ENCODE measurements at places on chromosomes 3 and 15.
A peak's percentile ranks its signal among the peaks of the same experiment; 100 is the strongest.

- DNase-seq, result no peak
Measured at GRCh38 chr3:69442771-69443311, 57.0 kb upstream of the FRMD4B start.

- no peak for DNase-seq
Measured at GRCh38 chr15:51279391-51279790, 59.0 kb downstream of the CYP19A1 start.

GRCh38 chr3:106908181-106908938 is 468.9 kb upstream of the CCDC54 start:
- DNase-seq, result no peak

- no peak for DNase-seq
Measured at GRCh38 chr3:169453256-169454059, 210.1 kb downstream of the MECOM start.

- no peak for DNase-seq
Measured at GRCh38 chr3:45599424-45599886, 4.9 kb downstream of the LIMD1 start.

- no peak for DNase-seq
Measured at GRCh38 chr3:194139071-194139813, 3.3 kb downstream of the HES1 start.

- DNase-seq, result no peak
Measured at GRCh38 chr3:16741890-16742289, 136.7 kb upstream of the DAZL start.

DNA sequence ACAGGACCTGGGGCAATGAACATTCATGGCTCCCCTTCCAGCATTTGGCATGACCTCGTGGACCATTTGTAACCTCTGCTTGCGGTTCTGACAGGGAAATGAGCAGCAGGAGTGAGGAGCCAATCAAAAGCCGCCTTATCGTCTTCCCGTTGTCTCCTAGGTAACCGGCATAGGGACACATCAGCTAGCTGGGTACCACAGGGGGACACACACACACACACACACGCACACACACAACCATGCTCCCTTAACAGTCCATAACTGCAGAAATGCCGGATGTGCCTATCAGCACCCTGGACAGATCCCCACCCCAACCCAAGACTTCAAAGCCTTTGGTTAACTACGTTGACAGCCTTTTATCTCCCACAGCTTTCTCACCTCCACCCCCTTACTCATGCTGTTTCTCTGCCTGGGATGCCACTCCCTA is 53.4 kb upstream of the CCDC174 start:
- no peak for DNase-seq

DNA sequence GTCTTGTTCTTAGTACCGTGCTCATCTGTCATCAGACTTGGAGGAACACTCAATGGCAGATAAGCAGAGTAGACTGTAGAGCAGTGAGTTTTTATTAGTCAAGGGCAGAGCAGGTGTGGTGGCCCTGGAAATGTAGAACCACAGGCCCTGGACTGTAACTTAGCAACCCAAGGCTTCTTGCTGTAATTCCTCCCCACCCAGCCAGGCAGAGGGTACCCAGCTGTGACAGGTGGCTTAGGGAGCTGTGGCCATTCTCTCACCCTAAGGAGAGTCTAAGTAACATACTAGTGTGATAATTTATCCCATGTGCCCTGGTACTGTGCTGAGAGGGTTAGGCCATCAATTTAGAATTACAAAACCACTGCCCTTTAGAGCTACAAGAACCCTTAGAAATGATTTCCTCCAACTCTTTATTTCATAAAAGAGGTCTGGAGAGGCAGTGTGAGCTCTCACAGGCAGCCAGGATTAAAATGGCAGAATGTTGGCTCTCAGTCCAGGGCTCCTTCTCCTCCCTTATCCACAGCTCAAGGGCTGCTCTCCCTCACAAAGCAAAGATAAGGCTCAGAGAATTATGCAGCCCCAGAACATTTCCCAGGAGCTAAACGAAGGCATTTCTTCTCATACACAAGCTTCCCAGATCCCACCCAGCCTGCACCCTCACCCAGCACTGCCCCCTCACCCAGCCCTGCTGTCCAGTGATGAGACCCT is 3.0 kb downstream of the POMGNT2 start:
- DNase-seq, result no peak

- no peak for DNase-seq
Measured at GRCh38 chr3:69735893-69736292, 3.4 kb upstream of the MITF start.

- DNase-seq, result no peak
Measured at GRCh38 chr3:126300761-126301481, 56.3 kb downstream of the KLF15 start.

GRCh38 chr3:43865887-43866528 is 175.3 kb downstream of the ABHD5 start:
- DNase-seq, result no peak

DNA sequence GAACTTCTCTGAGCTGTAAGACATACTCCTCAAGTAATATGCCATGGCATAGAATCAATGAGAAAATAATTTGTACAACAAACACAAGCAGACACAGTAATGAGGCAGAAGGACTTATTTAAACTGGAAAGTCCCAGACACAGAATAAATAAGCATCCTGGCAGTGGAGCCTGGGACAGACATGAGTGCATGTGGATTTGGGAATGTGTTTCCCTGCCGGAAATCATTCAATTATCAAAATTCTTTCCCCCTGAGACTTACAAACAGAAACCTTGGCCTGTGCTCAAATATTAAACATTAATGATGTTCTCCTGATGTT is 520.1 kb downstream of the ROBO1 start:
- peak; percentile 85 for DNase-seq

GRCh38 chr15:61889706-61890105 is 170.5 kb downstream of the VPS13C start:
- no peak for DNase-seq

GRCh38 chr3:4351164-4351855 is 48.1 kb downstream of the SETMAR start:
- DNase-seq, result no peak

DNA sequence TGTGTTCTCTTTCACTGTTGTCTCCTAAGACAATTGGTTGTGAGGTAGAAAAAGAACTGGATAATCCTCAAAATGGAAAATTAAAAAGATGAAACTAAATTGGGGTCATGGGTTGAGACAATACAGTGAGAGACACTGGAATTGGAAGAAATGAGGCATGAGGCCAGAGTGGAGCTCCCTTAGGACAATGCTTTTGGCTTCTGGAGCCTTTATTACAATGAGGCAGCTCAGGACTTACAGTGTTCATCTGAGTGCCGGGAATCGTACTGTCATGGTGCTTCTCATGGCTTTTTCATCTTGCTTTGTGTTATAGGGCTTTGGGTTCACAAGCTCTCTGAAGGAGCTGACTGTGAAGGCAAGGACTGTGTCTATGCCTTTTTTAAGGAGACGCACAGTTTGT is 293.5 kb downstream of the SOX2 start:
- DNase-seq, result no peak

GRCh38 chr15:74312445-74313007 is 54.9 kb downstream of the CYP11A1 start:
- no peak for DNase-seq

GRCh38 chr15:96408591-96409183 is 78.2 kb downstream of the NR2F2 start:
- DNase-seq, result no peak

GRCh38 chr3:118088696-118089095 is 946.0 kb downstream of the IGSF11 start:
- DNase-seq, result no peak

DNA sequence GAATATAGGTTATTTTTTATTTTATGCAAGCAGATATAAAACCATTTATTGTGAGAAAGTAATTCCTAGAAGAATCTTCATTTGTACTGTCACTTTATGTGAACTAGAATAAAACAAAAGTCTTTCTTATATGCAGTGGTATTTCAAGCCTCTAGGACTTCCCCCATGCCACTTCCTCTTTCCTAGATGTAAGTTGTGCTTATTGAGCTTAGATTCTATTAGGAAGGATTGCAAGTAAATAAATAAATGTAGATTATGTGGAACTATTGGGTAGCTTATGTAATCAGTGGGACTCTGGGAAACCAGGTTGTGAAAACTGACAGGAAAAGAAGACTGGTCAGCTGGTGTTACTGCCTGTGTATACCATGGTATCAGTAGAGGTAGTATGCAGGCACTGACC is 169.7 kb downstream of the RSRC1 start:
- DNase-seq, result no peak

DNA sequence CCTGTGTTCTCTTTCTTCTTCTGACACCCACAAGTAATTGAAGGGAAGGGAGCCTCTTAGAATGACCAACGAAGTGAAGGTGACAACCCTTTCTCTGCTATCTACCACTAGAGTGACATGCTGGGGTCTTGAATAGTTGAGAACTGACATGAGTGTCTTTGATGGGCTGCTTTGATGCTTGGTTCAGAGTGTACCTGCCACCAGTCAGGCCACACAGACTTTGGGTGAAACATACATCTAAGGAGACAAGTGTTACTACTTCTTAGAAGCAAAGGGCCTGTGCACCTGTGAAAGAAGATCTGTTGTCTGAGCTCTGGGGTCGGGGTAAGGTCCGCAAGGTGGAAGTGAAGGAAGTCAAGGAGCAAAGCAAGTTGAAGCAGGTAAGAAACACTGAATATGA is 1040.7 kb upstream of the CFAP20DC start:
- no peak for DNase-seq

DNA sequence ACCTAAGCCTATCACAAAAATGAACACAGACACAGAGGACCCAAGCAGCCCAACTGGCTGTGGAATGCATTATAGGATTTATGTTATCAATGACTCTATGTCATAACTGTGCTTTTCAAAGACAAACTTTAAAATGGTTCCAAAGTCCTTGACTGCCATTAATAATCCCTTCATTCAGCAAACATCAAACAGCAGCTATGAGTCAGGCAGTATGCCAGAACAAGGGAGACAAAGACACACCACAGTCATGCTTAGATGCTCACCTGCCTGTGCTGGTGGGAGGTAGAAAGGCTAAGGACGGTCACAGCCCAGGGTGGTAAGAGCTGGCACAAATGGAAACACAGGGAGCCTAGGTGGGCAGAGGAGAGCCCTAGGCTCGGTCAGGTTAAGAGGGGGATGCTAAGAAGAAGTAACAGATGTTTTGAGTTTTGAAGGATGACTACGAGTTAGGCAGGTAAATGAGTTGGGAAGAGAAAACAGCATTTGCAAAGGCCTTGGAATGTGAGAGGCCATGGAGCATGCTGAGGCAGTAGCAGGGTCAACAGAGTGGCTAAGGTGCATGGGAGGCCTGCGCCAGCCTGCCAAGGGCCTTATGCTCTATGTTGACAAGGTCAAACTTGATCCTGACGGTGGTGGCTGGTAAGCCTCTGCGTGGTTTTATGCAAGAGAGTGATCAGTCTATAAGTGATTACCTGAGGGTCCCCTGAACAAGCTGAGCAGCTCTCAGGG is 23.0 kb downstream of the NMNAT3 start:
- DNase-seq, result no peak

- no peak for DNase-seq
Measured at GRCh38 chr3:194080913-194081800, 54.8 kb upstream of the HES1 start.

GRCh38 chr3:17399586-17399985 is 342.8 kb downstream of the TBC1D5 start:
- no peak for DNase-seq

DNA sequence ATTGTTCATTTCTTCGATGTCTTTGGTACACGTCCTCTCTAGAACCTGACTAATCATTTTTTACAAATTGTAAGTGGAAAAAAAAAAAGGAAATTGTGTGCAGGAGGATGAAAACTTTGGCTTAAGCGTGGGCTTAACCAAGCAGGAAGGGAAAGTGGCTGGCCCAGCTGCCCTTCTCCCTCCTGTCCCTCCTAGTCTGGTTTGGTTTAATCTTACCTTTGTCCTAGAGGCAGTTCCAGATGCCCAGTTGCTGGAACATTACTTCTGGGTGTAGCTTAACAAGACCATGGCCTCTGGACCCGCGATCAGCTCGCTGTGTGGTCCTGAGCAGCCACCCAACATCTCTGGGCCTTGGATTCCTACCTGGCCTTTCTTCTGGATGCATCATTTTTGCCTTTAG is 15.4 kb downstream of the PAQR5 start:
- DNase-seq, result no peak

GRCh38 chr3:195236076-195236798 is 34.7 kb downstream of the XXYLT1 start:
- DNase-seq, result no peak

GRCh38 chr15:68258692-68259091 is 18.9 kb upstream of the FEM1B start:
- no peak for DNase-seq

- DNase-seq, result no peak
Measured at GRCh38 chr3:115843206-115843605, 219.9 kb downstream of the GAP43 start.

GRCh38 chr3:28624084-28624483 is 275.5 kb upstream of the AZI2 start:
- DNase-seq, result no peak

DNA sequence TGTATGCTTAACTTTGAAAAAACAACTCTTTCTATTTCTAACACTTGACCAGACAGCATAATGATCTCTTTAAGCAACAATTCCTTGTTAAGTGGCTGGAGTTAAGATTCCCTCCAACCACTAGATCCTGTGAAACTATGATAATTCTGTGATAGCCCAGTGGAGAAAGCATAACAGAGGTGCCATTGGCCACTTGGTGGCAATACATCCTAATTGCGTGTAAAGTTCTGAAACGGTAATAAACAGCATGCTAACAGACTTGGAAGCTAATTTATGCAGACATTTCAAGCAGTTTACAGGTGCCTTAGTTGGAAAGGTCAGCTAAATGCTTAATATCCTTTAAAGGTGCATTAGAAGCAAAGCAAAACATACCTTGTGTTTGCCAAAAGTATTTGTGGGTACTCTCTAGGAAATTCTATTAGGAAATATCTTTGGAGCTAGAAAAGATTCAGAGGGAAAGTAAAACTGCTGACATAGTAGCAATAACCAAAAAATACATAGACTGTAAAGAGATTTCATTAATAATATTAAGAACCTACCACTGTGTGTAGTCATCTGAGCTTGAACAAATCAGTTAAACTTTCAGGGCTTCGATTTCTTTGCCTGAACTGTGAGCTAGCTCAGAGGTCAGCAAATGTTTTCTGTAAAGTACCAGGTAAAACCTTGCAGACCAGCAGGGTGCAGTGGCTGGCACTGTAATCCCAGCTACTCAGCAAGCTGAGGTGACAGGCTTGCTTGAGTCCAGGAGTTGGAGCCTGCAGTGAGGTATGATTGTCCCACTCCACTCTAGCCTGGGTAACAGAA is 19.0 kb upstream of the CSTA start:
- no peak for DNase-seq

DNA sequence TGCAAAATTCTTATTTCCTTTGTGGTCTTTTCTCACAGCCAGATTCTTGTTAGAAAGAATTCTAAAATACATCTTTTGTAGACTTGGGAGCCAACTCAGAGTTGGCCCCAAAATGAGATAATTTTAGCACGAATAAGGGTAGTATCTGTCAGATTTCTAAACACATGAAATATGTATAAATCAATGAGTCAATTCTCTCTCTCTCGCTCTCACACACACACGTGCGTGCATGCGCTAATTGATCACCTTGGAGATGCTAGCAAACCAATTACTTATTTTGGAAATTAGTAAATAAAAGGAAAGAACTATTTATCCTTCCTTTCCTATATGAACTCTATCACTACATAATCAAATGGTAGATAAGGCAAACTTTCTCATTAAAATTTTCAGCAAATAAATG is 32.9 kb upstream of the PIK3R4 start:
- no peak for DNase-seq
